ENCODE measurements at places on chromosomes 3 and 15.

GRCh38 chr3:50430191-50430590, 70.9 kb upstream of the TMEM115 start:
- no peak for DNase-seq

DNA sequence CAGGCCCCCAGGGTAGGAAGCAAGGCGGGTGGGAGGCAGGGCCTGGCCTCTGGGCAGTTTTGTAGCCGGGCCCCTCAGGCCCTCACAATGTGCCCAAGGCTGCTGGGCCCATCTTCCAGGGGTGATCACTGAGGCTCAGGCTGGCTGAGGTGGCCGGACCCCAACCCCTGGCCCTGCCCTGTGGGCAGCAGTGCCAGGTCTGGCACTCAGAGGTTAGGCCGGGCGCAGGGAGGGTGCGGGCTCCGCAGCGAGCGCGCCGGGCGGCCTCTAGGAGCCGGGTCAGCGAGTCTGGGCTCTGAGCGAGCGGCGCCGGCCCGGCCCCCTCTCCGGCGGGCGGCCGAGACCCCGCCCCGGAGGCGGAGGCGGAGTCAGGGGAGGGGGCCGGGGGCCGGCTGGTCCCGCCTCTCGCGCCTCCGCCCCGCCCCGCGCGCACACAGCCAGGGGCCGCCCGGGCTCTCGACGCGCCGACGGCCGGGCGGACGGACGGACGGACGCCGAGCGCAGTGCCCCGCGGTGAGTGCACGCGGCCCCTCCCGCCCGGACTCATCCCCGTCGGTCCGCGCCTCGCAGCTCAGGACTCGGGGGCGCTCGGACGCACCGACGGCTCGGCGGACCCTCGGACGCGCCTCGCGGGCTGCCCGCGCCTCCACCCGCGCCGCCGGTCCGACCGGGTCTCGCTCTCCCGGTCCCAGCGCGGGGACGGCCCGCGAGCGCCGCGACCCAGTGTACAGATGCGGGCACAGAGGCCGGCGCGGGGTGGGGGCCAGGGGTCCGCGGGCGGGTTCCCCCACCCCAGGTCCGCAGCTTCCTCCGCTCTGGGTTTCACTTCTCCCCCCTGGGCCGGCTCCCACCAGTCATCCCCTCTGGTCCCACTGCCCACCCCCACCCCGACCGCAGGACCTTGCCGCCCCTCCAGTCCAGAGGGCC, at the start of gene FBLN2:
FBLN2 (plus strand) TSS at position 430 of the 927 bp plus-strand sequence. CDS start 21,231 bp downstream, outside the sequence.
- peak; percentile 10 for DNase-seq

DNA sequence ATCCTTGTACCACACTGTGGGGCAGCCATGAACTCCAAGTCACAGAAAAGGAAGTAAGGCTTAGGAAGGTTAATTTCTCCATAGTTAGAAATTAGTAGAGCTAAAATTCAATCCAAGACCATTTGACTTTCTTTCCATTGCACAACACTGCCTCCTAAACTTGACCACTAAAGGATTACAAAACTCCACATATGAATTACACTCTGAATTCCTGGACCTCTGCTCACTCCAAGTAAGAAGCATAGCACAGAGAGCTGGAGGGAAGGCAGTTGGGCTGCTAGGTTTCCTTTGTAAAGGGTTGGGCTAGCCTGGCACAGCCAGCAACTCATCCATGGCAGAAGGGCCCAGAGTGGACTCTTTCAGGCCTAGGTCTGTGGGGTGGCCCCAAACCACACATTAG, 134.4 kb downstream of the MYLK start:
- no peak for DNase-seq

GRCh38 chr15:35290301-35290721, 205.2 kb upstream of the NANOGP8 start:
- DNase-seq = no peak

GRCh38 chr15:30958219-30958618, 33.2 kb downstream of the MTMR10 start:
- no peak for DNase-seq

GRCh38 chr3:175552929-175553328, 693.8 kb downstream of the NAALADL2 start:
- DNase-seq = no peak

DNA sequence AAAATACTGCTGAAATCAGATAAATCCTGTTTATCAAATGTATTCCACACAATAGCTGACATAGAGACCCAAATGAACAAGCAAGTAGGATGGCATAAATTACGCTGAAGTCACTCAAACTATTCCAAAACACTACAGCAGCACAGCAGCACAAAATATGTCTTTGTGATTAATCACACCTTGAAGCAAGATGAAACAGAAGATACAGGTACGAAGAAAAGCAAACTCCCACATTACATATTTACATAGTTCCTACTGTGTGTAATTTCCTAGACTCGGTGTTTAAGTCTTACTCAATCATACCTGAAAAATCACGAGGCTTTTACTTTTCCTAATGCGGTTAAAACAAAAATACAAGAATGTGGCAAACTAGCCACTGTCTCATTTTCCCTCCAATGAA, 38.3 kb downstream of the CHSY1 start:
- DNase-seq = no peak

DNA sequence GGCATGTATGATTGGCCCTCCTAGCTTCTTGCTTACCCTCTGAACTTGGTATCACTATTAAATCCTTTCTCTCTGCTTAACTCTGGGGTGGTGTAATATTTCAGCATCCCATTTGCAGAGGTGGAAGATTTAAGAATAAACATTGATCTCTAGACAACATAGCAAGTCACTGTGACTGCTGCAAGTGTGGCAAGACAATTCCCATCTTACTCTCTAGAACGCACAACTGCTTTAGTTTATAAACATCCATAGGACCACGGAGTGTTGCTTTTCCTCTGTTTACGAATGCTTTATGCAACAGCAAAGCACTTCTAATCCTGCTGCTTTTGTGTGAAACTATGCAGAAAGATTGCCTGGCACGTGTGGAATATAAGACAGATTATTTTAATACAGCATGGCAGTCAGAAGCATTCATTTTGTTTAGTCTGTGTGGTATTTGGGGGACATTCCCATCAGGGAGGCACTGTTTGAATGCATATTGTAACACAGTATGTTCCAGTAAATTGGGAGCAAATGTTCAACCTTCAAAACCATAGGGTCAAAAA, 338.9 kb upstream of the TMCO5A start:
- no peak for DNase-seq
